ENCODE measurements at places on chromosomes 1 and 21. TPM values are rescaled to one million over a fixed set of nuclear protein-coding genes. Genes with fewer than 3 reads are reported as not detected.

DNA sequence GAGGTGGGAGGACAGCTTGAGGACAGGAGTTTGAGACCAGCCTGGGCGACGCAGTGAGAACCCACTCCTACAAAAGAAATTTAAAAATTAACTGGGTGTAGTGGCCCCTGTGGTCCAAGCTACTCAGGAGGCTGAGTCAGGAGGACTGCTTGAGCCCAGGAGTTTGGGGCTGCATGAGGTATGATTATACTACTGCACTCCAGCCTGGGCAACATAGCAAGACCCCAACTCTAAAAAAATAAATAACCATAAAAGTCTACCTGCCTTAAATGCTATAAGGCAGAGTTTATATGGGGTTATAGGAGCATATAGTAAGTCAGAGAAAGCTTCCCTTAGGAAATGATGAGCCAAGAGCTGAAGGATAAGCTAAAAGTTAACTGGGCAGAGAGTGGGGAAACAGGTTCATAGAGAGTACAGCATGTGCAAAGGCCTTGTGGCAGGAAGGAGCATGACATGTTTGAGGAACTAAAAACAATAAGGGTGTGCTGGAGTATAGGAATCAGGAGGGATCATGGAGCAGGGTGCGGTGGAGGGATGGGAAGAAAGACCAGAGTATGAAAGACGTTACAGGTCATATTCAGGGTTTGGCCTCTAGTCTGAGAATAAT is 68.3 kb downstream of the ADSS2 start:
- DNase-seq = no peak

DNA sequence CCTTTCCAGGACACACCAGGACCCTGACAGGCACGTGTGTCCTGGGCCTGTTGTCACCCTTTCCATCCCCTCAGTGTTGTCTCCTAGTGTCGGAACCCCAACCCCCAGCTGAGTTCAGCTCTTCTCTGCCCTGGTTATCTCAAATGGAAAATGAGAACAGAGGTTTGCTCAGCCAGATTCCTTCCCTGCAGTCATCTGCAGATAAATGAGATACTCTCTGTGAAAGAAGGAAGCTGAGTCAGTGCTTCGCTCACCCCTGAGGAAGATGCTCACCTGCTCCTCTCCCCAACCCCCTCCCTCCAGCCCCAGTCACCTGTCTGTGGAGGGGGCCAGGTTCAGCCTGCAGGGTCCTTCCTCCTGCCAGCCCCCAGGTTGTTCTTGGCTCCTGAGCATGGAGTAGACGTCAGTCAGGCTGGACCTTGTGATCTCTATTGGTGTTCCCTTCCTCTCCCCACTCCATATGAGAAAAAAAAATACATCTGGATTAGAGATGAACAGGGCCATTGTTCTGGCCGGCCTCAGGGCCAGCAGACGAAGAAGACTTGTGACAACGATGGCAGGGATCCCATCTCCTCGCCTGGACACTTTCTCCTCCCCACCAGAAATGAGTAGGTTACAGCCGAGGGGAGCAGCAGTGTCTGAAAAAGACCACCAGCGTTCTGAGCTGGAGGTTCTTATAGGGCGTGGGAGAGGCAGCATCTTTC is 20.9 kb downstream of the PHGDH start:
- no peak for DNase-seq

- no peak for DNase-seq
Measured at GRCh38 chr1:245453541-245453940, 298.8 kb downstream of the KIF26B start.

DNA sequence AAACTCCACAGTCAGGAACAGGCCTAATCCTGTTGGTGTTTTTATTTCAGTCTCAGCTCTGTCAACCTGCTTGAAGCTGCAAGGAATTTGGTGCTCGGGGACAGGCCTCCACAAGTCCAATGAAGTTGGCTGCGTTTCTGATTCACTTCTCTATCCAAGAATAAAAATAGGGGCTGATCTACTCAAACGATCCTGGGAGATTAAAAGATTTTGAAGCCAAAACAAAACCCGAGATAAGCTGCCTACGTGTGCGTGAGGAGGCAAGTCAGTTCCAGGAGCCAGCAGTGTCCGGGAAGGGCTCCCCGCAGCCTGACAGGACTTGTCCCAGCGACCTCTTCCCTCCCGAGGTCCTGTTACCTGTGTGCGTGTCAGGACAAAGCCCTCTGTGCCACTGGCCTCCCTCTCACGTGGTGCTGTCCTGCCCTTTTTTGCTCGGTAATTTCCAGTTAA is 98.0 kb downstream of the ETS2 start:
- no peak for DNase-seq

GRCh38 chr21:42440187-42440792 is 36.6 kb downstream of the UBASH3A start:
- DNase-seq = no peak

- DNase-seq = no peak
Measured at GRCh38 chr1:229004066-229004833, 266.7 kb upstream of the RAB4A start.

DNA sequence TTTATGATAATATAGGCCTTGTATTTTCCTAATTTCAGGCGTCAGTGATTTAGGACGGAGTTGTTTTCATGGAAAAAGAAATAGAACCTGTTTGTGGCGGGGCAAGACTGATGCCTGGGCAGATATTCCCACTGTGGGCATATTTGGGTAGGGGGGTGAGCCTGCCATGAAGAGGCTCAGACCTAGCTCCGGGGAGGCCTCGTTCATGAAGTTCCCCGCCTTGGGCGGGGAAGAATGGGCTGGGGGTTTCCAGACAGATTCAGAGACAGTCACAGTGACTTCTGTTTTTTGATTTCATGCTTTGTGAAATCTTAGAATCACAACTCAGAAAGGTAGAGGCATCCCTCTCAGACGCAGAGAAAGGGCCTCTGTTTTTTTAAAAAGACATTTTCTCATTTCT is 36.1 kb downstream of the RUNX3 start:
- DNase-seq = no peak

DNA sequence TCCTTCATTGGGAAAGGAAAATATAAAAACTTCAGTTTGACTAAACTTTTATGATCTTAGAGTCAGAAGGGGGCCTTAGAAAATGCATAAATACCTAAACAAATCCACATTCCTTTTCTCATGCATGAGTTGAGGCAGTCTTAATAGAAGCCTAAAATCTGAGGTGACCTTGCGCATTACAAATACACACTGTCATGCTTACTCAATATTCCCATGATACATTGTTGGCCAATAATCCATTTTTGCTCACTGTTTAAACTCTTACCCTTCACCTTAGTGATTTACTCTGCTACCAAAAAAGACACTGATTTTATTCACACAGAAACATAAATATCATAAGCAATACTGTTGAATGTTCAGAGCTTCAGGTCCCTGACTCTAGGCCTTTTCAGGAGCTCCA is 19.1 kb upstream of the TMCO1 start:
- no peak for DNase-seq

DNA sequence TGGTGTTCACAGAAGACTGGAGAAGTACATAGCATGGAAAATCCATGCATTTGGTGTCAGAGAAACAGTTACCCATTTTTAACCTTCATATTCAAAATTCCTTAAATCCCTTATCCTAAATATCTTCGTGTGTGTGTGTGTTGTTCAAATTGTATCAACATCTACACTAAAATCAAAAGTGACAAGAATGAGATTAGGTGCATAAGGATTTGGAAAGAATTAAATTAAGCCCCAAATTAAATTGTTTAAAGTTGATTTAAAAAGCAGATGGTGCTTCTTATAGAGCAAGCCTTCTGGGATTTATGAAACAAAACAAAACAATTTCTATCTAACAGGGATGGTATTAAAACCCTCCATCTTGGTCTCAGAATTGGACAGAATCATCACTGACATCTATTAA is 4.7 kb downstream of the RSPH1 start:
- DNase-seq = no peak

PLA2G4A gene
- 0.64 TPM for polyA plus RNA-seq

Measured in brain (organoid and tissue), 16 donors.